ENCODE measurements at places on chromosomes 4 and X.

GRCh38 chrX:109709129-109709631 lies 23.9 kb downstream of the ACSL4 start:
- DNase-seq = no peak

DNA sequence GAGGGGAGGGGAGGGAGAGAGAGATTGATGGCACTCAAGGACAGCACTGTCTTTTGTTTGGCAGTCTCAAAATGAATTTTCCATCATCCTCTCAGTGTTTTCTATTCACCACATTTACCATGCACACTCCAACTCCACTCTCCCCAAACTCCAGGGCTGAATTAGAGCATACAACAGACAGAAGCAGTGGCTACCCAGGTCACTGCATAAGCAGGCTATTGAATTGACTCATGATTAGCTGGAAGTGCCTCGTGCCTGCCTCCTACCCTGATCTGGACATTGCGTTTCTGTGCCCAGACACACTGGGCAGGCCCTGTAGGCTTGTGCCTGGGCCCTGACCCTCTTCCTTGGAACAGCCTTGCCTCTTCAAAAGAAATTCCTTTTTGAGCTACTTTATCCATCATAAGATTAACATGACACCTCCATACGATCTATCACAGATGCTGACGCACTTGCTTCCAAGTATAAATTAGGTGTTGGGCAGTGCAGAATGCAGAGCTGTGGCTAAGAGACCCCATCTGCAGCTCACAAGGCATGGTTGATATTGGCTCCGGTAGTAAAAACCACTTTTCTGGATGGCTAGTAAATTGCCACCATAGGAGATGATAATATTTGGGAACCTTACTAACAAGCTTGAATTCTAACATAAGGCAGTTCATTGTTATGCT lies 752.9 kb downstream of the RPA4 start:
- DNase-seq = no peak

GRCh38 chr4:104524026-104524425 lies 29.3 kb upstream of the CXXC4 start:
- DNase-seq = no peak

DNA sequence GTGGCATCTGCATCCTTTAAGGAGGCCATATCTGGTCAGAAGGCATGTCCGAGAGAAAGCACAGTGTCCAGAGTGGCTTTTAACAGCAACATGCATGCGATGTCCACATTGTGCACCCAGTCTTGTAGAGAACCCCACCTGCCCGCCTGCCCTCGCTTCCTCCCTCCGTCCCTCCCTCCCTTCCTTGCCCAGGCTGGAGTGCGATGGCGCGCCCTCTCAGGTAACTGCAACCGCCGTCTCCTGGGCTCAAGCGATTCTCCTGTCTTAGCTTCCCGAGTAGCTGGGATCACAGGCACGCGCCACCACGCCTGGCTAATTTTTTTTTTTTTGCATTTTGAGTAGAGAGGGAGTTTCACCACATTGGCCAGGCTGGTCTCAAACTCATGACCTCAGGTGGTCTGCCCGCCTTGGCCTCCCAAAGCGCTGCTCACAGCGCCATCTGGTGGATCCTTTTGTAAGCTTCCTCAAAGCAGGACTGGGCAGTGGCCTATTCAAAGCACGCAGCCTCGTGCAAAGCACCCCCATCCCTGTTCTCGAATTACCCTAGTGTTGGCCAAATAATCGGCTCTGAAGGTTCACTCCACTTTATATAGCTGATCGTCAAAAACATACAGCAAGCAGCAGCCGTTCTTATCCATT lies 15.0 kb downstream of the BRCC3 start:
- DNase-seq = no peak

DNA sequence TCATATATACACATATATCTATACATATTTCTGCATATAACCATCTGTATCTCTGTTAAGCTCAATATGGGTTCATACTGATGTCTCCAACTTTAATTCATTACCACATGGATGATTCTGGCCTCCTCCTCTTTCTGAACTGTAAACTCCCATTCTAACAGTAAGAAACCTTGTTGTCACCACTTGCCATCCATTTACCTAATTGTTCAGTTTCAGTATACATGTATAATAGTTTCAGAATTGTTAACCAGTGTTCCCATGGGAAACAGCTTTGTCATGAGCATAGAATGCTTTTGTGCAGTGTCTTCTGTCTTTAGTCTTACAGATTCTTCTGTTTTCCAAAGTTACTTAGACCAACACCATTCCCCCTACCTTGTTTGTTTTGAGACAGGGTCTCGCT lies 35.9 kb downstream of the SLC9A6 start:
- DNase-seq = no peak

- no peak for DNase-seq
Measured at GRCh38 chrX:3963980-3964379, 250.5 kb upstream of the PRKX start.

DNA sequence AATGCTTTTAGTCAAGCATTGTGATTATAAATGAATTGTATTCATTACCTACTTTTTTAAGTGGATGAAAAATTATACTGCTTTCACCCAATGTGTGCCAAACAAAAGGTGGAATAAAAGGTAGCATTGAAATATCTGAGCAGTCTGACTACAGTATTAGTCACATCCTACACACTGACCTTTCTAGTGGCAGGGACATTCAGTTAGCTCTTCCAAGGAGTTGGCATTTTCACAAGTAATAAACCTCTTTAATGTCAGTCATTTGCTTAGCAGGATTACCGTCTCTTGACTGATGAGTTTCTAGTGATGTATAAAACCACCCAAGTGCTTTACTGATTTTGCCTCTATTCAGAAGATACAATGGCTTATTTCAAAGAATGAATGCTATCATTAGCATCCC lies 687.9 kb downstream of the ARAP2 start:
- DNase-seq = no peak
